Muscle of leg (tissue), 16 donors: ENCODE measurements at places on chromosomes 4 and X. TPM values are rescaled to one million over a fixed set of nuclear protein-coding genes. Genes with fewer than 3 reads are reported as not detected.

Gene STAG2
- 86.5 TPM for total RNA-seq

Gene TMPRSS11F
- total RNA-seq, result not detected

Gene SLITRK2
- total RNA-seq, result 0.31 TPM

Gene SLC16A2
- total RNA-seq, result 18.9 TPM

Gene SSX4
- not detected for total RNA-seq

Gene GAGE12E
- total RNA-seq, result not detected

Gene CYLC1
- not detected for total RNA-seq

Gene C4orf54
- 114 TPM for total RNA-seq

Gene GSPT2
- total RNA-seq, result 5.7 TPM

Gene WDR1
- total RNA-seq, result 97.0 TPM

Gene NR0B1
- 0.27 TPM for total RNA-seq

Gene CXorf49
- total RNA-seq, result not detected

Gene GRK4
- 8.4 TPM for total RNA-seq

Gene CT45A3
- total RNA-seq, result not detected

Gene MAGEC1
- total RNA-seq, result not detected

- no peak for DNase-seq
Observed at GRCh38 chr4:177680308-177680707, 238.1 kb upstream of the AGA start.

DNA sequence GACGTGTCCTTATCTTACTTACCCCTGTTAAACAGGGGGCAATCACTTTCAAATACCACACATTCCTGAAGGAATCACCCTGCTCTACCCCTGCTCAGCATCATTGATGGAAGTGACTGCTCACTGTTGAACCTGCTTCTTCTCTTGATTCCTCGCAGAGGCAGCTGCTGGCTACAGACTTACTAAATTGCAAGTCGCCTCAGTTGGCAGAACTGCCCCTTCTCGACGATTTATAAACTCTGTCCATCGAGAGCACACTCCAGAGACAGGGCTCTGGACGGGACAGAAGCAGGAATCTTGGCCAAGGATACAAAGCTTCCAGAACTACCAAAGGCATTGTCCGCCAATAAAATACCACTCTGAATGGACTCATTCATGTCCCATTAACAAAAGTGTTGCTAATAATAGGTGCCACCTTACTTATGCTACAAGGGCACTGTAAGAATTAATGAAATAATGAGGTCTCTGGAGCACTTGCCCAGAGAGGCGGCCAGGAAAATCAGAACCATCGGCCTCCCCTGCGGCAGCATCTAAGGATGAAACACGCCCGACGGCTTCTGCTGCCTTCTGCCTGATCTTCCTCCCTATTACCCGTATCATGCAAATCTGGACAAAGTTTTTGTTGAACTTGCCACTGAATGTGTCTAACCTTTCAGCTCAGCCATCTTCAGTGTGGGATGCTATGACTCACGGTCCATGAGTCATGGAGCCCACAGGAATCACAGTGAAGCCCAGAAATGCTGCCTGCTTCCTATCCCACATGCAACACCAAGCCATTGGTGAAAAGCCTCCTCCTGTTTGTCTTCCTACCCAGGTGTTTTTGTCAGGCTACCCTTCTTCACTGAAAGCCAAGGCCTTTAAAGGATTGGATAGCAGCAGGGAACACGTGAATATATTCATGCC lies 164.9 kb downstream of the MAML3 start:
- peak; percentile 16 for DNase-seq

DNA sequence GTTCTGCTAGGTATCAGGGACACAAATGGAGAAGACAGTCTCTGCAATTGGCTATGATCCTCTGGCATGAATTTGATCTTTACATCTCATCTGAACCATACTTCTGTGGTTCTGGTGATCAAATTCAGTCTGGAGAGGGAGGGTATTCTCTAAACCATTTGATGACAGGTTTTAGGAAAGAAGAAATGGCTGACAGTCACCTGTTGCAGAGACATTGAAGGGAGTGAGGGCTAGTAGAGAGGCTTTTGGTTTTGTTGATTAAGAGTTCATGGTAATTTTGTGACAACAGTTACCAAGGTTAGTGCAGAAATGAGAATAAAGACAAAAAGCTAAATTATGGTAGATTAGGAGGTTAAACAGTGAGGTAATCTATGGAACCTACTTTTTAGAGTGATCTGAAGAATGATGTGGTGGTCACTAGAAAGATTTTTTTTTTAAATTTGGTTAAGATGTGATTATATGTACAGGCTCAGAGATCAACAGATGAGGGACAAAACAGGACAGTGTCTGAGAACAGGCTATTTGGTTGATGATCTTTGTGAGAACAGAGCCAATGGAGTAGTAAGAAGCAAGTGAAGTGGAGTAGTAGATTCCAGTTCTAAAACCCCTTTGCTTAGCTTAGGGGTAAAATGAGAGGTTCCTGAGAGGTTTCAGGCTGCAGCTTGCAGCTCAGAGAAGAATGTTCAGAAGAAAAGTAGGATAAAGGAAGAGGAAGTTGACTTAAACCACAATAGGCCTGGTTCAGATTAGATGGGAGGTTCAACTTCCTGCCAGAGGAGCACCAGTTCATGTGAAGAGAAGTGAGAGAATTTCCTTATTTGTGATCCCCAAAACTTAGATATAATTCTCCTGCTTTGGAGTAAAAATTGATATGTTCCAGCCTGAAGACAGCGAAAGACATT lies 34.7 kb downstream of the VSIG4 start:
- DNase-seq, result peak; percentile 46

- DNase-seq, result peak; percentile 45
Observed at GRCh38 chr4:119735165-119735651, 106.6 kb upstream of the PDE5A start.

DNA sequence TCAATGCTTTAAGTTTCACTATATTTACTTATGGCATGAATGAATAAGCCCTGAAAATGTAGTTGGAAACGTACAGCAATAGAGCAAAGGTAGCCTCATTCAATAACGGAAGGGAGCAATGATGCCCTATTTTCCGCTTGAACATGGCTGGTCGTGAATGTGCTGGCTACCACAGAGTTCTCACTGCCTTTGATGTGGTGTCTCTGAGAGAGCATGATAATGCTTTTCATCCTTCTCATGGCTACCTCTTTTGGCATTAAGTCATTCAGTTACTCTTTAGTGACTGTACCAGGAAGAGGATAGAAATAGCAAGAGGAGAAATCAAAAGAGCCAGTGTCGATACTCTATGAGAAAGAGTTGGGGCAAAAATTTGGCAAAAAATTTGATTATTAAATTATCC lies 308.0 kb downstream of the PPP3CA start:
- no peak for DNase-seq

GRCh38 chr4:12852338-12853307 lies 631.5 kb downstream of the RAB28 start:
- peak; percentile 88 for DNase-seq

DNA sequence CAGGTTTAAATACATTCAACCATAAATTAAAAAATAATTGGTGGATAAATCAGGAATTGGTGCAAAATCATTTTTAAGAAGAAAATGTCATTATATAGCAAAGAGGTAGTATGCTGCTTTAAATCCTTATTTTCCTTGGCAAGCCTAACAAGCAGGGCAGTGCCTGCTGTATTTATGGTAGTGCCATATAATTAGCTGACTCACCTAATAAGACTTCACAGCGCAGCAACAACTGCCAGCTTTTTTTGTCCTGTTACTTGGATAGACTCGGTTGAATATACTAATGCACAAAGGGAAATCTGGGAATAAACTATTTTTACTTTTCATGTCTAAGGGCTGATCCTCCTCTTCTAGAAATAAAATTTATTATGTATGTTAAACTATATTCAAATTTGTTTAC lies 99.1 kb downstream of the SNCA start:
- DNase-seq, result peak; percentile 15

GRCh38 chr4:122583906-122584305 lies 37.0 kb downstream of the IL21 start:
- DNase-seq, result no peak

DNA sequence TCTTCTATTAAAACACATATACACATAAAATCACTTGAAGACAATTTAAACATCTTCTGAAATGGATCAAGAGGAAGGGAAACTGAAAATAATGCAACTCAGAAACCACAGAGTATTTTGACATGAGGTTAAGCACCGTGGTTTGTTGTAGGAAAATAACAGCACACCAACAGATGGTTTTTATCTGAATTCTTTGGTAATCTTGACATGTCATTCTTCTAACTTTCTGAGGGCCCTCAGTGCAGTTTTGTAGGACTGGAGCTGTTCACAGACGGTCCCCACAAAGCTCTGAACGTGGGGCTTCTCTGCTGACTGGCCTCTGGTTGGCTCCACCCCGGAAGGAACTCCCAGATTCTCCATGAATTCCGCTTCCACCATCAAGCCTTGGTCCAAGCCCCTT lies 16.0 kb upstream of the TLR8 start:
- DNase-seq, result peak; percentile 16

DNA sequence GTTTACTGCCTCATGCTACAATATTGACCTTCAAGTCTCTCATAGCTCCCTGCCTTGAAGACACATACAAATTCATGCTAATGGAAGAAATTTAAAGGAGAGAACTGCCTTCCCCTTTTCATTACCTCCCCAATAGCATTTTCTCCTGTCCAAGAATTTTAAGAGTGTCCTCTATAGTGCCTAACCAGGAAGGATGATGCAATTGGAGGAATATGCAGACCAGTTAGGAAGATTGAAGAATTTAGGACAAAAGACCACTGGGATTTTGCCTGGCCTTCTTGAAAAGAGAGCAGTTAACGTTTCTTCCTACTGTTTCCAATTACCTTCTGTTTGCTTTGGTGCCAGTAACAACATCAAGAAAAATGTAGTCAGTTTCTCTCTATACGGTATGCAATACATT lies 443.9 kb downstream of the INPP4B start:
- DNase-seq, result peak; percentile 84

DNA sequence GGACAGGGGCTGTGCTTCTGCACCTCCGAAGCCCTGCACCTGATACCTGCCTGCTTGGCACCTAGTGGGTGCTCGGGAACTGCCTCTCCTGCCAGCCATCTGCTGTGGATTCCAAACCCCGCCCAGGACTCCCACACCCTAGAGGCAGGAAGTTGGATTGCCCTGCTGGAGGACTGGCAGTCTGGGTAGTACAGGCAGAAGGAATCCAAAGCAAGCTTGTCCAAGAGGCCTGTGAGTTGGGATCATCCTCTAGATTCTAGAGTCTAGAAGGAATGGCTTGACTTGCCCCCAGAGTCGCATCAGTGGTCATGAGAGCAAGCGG lies 64.6 kb upstream of the MTM1 start:
- DNase-seq, result no peak

- DNase-seq, result peak; percentile 46
Observed at GRCh38 chr4:11615601-11616000, 186.9 kb upstream of the HS3ST1 start.

GRCh38 chrX:39591099-39591498 lies 506.7 kb downstream of the BCOR start:
- no peak for DNase-seq

DNA sequence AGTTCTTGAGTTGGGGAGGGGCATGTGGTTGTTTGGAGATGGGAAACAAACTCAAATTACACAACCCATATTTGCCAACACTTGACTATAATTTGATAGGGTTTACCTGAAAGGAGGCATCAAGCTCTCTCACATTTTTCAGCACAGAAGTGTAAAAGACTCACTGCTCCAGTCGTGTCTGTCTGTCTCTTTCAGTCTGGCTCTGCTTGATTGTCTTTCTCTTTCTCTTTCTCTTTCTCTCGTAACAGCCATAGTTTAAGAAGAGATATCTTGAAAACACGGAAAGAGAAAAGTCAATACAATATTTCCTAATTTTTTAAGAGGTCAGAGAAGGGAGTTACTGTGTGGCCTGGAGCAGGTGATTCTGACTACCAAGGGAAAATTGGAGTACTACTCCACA lies 413.6 kb upstream of the CXorf51A start:
- DNase-seq, result no peak

- DNase-seq, result no peak
Observed at GRCh38 chr4:53004497-53005148, 142.5 kb downstream of the RASL11B start.

GRCh38 chr4:7423801-7424552 lies 10.8 kb downstream of the PSAPL1 start:
- peak; percentile 91 for DNase-seq

DNA sequence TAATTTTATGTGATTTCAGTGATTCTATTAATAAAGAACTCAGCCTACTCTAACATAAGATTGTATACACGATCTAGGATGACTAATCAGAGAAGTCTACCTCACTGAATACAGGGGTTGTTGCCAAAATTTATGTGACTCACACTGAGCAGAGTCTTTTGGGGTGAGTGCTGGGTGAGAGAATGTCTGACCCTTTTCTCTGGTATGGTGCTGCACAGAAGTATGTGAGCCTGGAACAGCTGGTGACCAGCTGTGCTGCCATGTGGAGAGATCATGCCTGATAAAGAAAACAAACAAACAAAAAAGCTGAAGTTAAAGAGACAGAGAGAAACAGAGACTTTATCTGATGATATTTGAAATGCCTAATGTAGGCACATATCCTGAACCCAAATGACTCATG lies 618.1 kb upstream of the GRIA3 start:
- DNase-seq, result peak; percentile 53

GRCh38 chr4:32268863-32269262 lies 1548.7 kb downstream of the PCDH7 start:
- peak; percentile 52 for DNase-seq

GRCh38 chrX:41875142-41875541 lies 48.2 kb downstream of the CASK start:
- no peak for DNase-seq

DNA sequence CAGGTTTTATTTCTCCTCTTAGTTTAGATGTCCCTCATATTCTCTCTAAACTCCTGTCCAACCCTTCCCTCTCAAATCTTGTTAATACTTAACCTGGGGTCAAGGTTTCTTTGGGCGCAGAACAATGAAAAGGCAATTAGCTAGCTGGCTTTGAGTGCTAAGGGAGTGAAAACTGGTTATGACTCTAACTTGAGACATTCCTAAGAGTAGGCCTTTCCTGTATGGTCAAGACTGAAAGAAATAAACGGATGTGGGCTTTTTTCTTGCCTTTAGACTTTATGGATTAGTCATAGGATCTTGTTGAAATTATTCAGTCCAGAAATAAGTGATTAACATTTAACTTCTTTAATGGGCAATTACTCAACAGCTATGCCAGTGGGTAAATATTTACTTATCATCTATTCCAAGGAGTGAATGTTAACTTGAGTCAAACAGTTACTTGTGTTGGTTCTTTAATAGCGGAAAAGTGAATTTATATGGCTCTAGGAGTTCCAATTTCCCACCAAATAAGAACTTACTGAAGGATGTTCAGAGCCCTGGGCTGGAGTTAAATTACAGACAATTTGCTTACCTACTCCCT lies 141.7 kb upstream of the SCML1 start:
- no peak for DNase-seq

GRCh38 chr4:60938181-60938580 lies 261.9 kb upstream of the ADGRL3 start:
- DNase-seq, result no peak

GRCh38 chr4:11297627-11298026 lies 131.1 kb downstream of the HS3ST1 start:
- no peak for DNase-seq

DNA sequence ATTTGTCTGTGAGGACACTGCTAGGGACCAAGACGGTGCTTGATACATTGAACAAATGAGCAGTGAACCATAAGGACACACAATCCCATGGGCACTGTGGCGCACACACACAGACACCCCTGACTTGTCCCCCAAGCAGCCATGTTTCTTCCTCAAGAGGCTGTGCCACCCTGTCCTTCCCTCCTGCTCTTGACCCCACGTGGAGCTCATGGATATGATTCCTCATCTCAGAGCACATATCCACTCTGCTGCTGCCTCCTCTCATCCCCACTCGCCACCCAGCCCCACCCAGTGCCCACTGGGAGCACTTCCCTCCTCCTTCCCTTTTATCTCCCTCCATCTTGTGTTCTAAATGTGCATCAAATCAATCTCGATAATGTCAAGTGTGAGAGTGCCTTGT lies 102.4 kb downstream of the PARM1 start:
- no peak for DNase-seq
